BJ (cell line): ENCODE measurements at places on chromosomes 4 and X. TPM values are rescaled to one million over a fixed set of nuclear protein-coding genes. Genes with fewer than 3 reads are reported as not detected.

RBM47 gene
- polyA plus RNA-seq = 0.42 and 0.52 TPM in 2 replicates

GRCh38 chr4:153211986-153212728 is 7.9 kb downstream of the TRIM2 start:
- DNase-seq = no peak

GRCh38 chr4:2923141-2923551 is 40.1 kb downstream of the NOP14 start:
- no peak for DNase-seq

- no peak for DNase-seq
These were observed 2.2 kb downstream of the ALAS2 start for GRCh38 chrX:55028611-55029010.

XAGE3 gene
- polyA plus RNA-seq = not detected in 2 replicates

- no peak for DNase-seq
These were observed 113.0 kb downstream of the DHRSX start for GRCh38 chrX:2387614-2388239.

BRS3 gene
- polyA plus RNA-seq = not detected in 2 replicates

- DNase-seq = no peak
These were observed 33.1 kb upstream of the GPR34 start for GRCh38 chrX:41655631-41656030.

GRCh38 chrX:3403748-3404147 is 57.3 kb upstream of the MXRA5 start:
- DNase-seq = no peak

- DNase-seq = no peak
These were observed 148.7 kb downstream of the PTCHD1 start for GRCh38 chrX:23483396-23483795.

- DNase-seq = no peak
These were observed 109.4 kb upstream of the AFAP1 start for GRCh38 chr4:8048856-8049676.
